ENCODE measurements at places on chromosomes 1 and 21. TPM values are rescaled to one million over a fixed set of nuclear protein-coding genes. Genes with fewer than 3 reads are reported as not detected.

Gene RGS18
- total RNA-seq: 1.5 TPM

Gene F5
- total RNA-seq: 0.05 TPM

Gene PHF13
- 32.4 TPM for total RNA-seq

Gene ZMYM4
- total RNA-seq: 60.4 TPM

- DNase-seq: no peak
Measured at GRCh38 chr1:64849942-64850341, 105.1 kb downstream of the RAVER2 start.

- no peak for DNase-seq
Measured at GRCh38 chr1:41598325-41598724, 113.8 kb upstream of the EDN2 start.

GRCh38 chr1:110155878-110156522 is 5.7 kb downstream of the SLC6A17 start:
- DNase-seq: peak; percentile 33

- no peak for DNase-seq
Measured at GRCh38 chr1:89273324-89273778, 691 bp upstream of the GBP5 start.

GRCh38 chr21:28135646-28136045 is 857.0 kb downstream of the LTN1 start:
- DNase-seq: no peak

DNA sequence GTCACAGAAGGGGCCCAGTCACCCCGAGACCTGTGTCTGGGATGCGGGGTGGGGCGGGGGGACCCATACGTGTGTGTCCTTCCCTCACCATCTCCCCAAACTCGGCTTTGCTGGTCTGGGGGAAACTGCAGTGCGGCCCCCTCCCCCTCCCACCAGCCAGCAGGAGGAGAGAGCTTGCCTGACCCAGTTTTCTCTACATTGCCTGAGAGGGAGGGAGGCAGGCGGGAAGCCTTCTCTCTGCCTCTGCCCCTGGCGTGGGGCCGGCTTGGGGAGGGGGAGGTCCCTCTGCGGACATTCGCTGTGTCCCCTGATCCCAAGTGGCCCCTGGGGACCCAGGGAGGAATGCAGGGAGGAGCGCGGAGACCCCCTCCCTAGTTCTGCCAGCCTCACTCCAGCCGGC is 3.9 kb downstream of the EPHA8 start:
- DNase-seq: no peak
